ENCODE measurements at places on chromosomes 4 and X. TPM values are rescaled to one million over a fixed set of nuclear protein-coding genes. Genes with fewer than 3 reads are reported as not detected.

The GATA1 gene
- not detected for total RNA-seq

The TLL1 gene
- total RNA-seq, result not detected

The GUCY1A1 gene
- 0.09 TPM for total RNA-seq

The ART3 gene
- total RNA-seq, result not detected

The ENPEP gene
- 0.05 TPM for total RNA-seq

The SYNPO2 gene
- 0.18 TPM for total RNA-seq

DNA sequence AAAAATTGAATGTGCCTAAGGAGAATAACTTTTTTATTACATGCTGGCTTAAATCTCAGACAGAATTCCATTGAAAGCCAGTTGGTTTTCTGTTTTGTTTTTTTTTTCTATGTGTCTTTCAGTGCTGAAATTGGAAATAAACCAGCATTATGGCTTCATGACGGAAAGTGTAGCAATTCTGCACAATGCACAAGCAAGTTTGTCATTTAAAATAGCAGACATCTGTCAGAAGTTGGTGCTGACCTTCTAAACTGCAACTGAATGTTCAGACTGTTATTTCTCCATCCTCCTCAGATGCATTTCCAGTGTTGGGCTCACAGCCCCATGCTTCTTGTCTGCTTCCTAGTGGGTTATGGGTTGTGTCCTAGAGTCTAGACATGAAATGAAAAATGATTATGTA lies 107.2 kb upstream of the LIMCH1 start:
- no peak for DNase-seq

DNA sequence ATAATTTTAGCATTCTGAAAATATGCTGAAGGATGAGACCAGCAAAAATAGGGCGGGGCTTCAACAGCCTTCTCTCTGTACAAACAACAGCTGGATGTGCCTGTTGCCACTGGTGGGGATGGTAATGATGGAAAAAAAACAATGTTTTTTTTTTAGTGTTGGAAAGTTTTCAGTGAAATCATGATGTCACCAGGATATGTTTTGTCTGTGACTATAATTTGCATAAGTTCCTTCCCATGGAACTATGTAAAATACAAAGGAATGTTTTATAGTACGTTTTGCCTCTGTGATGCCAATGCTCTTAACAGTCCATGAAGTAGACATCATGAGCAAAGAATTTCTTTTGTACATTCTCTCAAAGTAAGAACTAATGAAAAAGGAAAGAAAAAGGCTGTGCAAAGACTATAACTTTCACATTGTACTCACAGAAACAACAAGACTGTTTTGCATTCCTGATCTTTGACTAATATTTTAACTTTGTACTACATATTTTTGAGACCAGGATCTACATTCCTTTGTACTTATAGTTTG lies 589.7 kb downstream of the SPRY1 start:
- no peak for DNase-seq

DNA sequence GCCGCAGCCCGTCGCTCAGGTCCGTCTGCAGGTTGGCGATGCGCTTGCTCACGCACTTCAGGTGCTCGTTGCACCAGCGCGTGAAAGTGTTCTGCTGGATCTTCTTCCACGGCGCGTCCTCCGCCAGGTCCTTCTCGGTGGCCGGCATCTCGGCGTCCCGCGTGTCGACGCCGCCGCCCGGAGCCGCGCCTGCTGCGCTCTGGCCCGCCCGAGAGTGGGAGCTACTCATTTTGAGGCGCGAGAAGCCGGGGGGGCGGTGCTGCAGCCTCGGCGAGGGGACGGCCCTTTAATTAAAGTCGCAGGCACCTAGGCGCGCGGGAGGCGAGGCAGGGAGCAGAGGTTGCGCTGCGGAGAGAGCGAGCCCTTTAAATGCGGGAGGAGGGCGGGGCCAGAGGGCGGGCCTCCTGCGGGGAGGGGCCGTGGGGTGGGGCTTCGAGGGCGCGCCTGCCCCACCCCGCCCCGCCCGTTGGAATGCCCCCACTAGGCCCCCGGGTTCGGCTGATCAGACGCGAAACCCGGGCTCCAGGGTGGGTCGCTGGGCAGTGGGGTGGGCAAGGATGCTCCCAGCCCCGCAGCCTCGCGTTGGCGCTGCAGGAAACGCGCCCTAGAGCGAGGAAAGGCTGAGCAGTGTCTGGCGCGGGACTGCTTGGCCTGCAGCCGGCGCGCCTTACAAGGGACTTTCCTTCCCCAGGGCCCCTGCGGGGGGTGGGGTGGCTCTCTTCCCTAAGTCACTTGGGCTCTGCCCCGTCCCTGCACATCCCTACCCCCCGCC lies 3.2 kb downstream of the FLNA start:
- peak; percentile 95 for DNase-seq

- no peak for DNase-seq
Measured at GRCh38 chr4:75048208-75048879, 115.4 kb downstream of the PARM1 start.

DNA sequence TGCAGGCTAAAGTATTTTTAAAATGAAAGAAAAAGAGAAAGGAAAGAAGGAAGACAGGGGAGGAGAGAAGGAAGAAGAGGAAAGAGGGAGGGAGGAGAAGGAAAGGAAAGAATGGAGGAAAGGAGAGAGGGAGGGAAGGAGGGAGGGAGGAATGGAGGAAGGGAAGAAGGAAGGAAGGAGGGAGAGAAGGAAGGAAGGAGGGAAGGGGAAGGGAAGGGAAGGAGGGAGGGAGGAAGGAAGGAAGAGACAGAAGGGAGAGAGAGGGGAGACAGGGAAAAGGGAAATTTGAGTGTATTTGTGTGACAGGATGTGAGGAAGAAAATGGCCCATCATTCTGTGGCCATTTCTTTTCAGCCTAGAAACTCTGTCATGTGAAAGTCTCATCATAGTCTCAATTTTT lies 14.9 kb upstream of the PLAC1 start:
- DNase-seq, result no peak

- DNase-seq, result no peak
Measured at GRCh38 chr4:165384598-165384997, 5.8 kb downstream of the CPE start.

DNA sequence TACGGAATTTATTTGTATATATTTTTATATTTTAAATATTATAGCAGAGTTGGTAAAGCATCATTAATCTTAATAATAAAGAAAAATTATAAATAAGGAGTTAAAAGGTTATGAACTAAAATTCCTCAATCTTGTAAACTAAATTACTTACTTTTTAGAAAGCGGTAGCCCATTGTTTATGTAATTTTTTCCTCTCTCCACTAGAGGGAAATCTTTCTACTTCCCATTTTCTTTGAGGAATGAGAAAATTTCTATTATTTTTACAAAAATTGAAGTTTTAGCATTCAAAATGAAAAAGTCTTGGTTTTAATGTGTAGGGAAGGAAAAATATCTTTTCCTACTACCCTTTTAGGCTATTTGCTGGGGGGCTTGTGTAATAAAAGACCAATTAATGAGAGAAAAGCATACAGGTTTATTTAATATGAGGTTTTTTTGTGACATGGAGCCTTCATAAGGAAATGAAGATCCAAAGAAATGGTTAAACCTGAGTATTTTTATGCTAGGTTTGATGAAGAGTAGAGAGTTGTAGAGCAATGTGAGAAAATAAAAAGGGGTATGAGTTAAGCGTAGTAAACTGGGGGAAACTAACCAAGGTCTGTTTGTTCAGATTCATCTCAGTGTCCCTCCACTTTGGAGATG lies 68.7 kb upstream of the ADAD1 start:
- no peak for DNase-seq

DNA sequence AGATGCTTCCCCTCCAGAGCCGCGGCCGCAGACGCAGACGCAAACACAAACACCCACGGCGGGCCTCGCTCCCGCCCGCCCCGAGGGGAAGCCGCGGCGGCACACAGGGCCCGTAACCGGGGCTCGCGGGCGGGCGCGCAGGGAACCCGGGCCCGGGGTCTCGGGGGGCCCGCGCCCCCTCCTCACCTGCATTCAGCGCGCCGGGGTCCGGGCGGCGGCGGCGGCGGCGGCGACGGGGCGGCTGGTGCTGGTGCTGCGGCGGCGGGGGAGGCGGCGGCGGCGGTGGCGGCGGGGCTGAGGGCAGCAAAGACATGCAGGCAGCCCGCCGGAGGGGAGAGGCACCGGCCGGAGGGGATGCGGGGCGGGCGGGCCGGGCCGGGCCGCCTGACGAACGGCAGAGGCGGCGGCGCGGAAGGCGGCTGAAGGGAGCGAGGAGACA lies 255 bp upstream of the CNOT6L start:
- DNase-seq, result no peak

DNA sequence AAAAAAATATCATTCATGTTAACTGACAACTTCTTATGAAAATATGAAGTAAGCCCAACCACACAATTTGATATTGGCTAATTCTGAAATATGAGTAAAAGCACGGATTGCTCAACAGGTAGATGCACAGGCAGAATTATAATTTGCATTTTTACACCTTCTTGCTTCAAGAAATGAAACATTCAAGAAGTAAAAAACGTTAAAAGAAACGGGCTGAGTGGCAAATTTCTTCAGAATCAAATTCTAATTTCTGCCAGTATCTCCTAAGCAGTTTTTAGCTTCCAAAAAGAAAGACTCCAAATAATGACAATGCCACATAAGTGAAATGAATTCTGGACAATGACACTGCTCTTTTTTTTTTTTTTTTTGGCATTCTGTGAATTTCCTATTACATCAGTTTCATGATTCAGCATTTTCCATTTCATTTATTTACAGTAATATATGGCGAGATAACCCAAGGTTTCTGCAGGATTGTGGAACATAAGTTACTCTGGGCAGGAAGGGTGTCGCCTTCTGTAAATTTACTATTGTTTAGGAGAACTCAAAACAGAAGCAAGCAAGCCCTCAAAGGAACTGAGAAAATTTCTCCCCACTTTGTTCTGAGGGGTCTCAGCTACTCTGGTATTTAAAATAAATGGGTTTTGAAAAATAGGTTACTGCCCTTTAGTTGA lies 1.4 kb downstream of the SEL1L3 start:
- DNase-seq, result no peak

GRCh38 chrX:119145241-119145653 lies 17.6 kb upstream of the KIAA1210 start:
- peak; percentile 9 for DNase-seq

DNA sequence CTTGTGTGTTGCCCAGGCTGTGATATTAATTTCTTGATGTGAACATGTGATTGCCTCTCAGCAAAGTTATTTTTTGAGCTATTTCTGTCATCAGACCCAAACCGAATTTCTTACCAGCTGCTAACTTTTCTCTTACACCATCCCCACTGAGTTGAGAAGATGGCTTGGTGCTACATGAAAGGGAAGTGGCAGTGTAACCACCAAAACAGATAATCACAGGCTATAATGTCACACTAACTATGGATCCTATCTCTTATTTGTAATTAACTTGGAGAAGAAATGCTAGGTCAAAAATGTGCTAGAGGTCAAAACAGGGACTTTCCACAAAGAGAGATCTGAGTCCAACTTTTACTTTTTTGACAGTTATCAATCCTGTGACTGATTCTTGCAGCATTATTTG lies 43.8 kb downstream of the ELOVL6 start:
- DNase-seq, result no peak

DNA sequence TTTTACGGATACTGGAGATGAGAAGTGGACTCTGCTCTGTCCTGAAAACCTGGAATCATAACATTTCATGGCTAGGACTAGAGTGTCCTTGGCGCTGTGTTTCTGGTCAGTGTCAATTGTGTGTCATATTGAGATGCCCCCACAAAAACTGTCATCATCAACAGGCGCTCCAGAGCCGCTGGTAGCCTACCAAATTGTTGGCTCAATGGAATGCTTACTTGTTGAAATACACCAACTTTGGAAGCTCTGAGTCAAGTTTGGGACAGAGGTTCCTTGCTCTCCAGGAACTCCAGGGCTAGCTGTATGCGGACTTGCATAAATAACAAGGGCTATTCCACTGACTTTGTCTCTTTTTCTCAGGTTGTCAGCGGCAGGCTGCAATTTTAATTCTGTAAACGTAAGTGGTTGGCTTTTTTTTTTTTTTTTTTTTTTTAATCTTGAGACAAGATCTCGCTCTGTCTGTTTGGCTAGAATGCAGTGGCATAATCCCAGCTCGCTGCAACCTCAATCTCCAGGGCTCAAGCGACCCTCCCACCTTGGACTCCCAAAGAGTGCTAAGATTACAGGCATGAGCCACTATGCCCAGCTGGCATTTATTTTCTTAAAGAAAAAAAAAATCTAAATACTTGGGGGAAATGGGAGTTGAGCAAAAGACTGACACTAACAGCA lies 871 bp upstream of the HPGD start:
- DNase-seq, result peak; percentile 21
